ENCODE measurements at places on chromosomes 2 and 18.

GRCh38 chr2:1234731-1235308, 178.4 kb upstream of the TPO start:
- no peak for DNase-seq

DNA sequence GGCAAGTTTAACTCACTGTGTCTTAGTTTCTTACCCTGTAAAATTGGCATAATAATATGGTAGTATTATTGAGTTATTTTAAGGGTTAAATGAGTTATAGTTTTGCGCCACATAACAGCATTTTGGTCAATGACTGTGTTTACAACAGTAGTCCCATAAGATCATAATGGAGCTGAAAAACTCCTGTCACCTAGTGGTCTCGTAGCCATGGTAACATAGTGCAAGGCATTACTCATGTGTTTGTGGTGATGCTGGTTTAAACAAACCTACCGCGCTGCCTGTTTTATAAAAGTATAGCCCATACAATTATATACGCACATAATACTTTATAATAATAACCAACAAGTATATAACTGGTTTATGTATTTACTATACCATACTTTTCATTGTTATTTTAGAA, 15.8 kb downstream of the UNC80 start:
- DNase-seq: no peak

DNA sequence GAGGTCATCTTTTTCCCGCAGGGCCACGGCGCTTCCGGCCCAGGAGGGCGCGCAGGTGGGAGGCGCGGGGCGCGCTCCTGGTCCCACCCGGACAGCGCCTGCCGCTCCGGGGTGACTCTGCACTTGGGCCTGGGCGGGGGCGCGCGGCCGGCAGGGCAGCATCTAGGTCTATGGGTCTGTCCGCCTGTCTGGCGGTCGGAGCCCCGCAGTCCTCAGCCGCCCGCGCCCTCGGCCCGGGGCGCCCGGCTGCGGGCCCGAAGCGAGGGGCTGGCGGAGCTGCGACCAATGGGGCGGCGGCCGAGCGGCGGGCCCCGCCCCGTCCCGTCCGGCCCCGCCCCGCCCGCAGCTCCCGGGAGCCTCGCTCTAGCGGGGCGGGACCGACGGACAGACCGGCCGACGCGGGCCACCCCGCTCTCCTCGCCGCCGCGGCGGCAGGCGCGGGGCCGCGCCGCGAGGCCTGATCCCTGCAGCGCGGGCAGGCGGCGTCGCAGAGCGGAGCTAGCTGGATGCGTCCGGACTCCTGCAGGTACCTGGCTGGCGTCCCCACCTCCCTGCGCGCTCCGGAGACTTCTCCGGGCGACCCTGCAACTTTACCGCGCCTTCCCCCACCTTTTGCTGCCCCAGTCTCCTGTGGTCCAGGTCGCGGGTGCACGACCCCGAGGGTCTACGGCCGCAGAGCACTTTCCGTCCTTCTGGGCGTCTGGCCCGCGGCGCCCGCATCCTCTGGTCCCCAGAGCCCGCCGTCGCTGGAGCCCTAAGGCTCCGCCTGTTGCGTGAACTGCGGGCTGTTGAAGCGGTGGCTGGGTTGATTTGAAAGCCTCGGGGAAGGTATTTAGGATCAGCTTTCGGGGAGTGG, at the start of gene KCNS3:
KCNS3 (plus strand) TSS at position 387 of the 856 bp plus-strand sequence. CDS start 52,342 bp downstream, outside the sequence.
- DNase-seq: peak; percentile 13

DNA sequence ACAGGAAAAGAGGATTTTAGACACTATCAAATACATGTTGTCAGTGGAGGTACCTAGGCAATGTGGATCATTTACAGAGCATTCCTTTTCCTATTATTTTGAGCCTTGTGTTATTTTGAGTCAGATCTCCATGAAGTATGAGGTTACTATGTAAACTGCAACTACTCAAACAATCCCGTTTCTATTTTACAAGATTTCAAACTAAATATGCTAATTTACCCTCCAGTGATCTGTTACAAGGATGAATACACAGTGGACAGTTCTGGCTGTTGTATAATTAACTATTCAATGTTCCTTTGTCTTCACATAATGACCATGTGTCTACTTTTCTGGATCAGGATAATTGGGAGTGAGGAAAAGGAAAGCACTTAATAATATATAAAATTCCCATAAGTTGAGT, 4.6 kb downstream of the HOXD1 start:
- no peak for DNase-seq

DNA sequence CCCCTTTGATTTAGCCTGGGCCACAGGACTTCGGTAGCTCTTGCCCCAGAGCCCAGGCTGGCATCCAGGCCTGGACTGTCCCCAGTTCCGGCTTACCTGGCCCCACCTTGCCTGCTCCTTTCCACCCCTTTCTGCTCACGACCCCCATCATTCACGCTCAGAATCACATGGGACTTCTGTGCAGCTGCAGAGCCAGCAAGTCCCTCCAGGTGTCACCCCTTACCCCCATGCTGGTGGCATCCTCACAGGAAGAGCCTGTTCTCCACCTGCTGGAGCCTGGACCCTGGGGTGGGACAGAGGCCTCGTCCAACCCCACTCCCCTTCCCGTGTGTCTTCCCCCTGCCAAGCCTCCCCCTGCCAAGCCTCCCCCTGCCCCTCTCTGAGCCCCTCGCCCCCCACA, 7.9 kb upstream of the KCNIP3 start:
- DNase-seq: no peak

DNA sequence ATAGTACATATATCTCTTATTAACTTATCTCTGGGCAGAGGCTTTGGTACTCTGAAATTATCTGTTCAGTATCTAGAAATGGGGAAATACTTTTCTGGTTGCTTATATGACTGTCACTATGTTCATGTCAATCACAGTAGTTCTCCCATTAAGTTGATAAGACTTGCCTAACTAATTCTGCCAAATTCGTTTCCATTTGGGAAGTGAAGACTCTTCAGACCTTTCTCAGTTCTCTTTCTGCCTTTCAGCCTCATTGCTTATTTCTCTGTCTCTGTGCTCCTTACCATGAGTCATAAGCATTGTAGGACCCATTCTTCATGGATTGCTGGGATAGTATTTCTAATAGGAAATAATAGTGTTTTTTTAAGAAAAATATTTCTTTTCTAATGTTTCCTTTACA, 113.5 kb downstream of the PHLPP1 start:
- no peak for DNase-seq

- DNase-seq: no peak
Measured at GRCh38 chr2:218734190-218734975, 23.7 kb downstream of the TTLL4 start.
